ENCODE measurements at places on chromosomes 5 and 9.

DNA sequence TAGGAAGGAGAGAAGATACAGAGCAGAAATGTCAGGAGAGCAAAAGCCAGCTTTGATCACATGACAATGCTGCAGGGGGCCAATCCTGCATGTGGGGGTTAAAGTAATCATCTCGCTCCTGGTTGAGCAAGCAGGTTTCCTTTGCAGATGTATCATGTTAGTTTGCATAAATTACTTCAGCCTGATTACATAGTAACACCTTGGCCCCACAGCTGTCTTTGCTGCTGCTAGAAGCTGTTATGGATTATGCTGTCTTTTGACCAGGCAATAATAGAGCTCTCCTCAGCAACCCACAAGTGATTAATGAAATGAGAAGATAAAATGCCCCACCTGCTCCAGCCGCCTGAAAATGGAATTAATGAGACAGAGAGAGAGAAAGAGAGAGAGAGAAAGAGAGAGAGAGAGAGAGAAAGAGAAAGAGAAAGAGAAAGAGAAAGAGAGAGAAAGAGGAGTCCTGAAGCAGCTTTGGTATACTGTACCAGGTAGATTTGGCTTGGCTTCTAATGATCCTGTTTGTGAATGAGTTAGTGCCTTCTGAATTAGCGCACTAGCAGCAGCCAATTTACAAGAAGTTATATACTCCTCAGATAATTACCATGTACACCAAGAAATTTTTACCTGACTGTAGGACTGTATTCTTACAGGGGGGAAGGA is 174.3 kb upstream of the RORB start:
- no peak for DNase-seq

- no peak for DNase-seq
Measured at GRCh38 chr9:87742813-87743428, 17.0 kb downstream of the CTSL start.

- no peak for DNase-seq
Measured at GRCh38 chr5:32578363-32578762, 7.0 kb upstream of the SUB1 start.

GRCh38 chr5:138351056-138351455 is 1.4 kb upstream of the KDM3B start:
- no peak for DNase-seq

- no peak for DNase-seq
Measured at GRCh38 chr5:82150559-82150958, 127.6 kb downstream of the RPS23 start.

DNA sequence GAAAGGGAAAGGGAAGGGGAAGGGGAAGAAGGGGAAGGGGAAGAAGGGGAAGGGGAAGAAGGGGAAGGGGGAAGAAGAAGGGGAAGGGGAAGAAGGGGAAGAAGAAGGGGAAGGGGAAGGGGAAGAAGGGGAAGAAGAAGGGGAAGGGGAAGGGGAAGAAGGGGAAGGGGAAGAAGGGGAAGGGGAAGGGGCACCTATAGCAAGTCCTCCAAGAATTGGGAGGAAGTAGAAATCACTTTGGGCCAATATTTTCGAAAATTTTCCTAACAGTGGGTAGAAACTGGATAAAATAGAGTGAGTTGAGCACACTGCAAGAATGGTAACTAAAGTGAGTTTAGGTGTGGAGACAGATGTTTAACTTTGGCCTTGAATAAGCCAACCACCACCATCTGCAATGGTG is 915.3 kb downstream of the DNAH5 start:
- no peak for DNase-seq

DNA sequence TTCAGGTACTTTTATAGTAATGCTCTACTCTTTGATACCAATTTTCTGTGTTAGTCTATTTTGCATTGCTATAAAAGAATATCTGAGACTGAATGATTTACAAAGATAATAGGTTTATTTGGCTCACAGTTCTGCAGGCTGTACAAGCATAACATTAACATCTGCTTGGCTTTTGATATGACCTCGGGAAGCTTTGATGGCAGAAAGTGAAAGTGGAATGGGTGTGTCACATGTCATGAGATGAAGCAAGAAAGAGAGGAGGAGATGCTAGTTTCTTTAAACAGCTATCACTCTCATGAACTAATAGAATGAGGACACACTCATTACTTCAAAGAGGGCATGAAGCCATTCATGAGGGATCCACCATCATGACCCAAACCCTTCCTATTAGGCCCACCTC is 270.9 kb upstream of the IL12B start:
- no peak for DNase-seq

- DNase-seq = no peak
Measured at GRCh38 chr5:15807871-15808270, 307.9 kb downstream of the FBXL7 start.

GRCh38 chr9:127897193-127897692 is 2.2 kb downstream of the ST6GALNAC6 start:
- no peak for DNase-seq

DNA sequence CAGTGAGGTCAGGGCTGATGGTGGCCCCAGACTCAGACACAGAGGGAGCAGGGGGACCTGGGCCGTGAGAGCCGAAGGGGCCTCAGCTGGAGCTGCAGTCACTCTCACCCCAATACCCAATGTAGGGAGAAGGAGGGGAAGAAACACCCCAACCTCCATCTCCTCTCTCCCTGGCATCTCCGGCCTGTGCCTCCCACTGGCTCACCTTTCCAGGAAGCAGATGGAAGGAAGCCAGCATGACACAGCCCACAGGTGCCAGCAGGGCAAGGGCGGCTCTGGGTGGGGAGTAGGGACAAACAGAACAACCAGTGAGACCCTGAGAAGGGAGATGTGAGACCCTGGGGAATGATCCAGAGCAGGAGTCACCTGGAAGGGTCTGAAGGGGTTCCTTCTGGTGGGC is 3.0 kb upstream of the CRB2 start:
- no peak for DNase-seq

DNA sequence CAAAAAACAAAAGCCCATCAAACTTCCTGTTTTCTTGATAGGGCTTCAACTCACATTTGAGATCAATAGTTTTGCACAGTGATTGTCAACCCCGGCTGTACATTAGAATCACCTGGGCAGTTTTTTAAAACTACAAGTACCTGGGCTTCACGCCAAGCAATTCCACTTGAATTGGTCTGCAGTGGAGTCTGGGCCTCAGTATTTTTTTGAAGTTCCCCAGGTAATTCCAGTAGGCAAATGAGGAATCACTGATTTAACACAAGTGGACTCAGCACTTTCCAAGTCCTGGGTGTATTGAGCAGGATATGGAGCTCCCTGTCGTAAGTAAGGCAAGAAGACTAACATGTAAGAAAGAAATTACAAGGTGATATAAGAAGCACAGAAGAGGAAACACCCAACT is 14.8 kb upstream of the SMIM15 start:
- DNase-seq = no peak

- DNase-seq = no peak
Measured at GRCh38 chr5:91129748-91130147, 253.4 kb downstream of the ARRDC3 start.

GRCh38 chr5:124580925-124581737 is 165.3 kb downstream of the ZNF608 start:
- DNase-seq = no peak

DNA sequence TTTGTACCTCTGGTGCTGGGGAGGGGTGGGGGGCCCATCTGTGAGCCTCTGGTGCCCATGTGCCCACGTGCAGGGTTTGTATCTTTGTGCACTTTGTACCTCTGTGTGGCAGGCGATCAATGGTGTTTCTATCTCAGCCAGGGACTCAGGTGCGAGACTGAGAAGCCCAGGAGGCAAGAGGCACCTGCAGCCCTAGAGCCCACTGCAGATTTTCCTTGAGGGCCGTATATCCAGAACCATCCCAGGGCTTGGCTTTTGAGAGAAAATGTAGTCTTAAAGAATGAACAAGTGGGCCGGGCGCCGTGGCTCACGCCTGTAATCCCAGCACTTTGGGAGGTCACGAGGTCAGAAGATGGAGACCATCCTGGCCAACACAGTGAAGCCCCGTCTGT is 52.2 kb upstream of the KCNMB1 start:
- DNase-seq = no peak

DNA sequence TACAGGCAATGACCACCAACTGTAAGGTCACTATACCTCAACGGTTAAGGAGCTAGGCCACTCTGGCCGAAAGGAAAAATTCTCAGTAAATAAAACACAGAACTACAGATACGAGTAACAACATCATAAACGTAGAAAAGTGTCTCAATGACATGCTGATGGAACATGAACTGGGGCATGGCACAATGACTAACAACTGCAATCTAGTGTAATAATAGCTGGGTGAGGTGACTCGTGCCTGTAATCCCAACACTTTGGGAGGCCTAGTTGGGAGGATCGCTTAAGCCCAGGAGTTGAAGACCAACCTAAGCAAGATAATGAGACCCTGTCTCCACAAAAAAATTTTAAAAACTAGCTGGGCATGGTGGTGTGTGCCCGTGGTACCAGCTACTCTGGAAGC is 9.8 kb upstream of the RAPGEF6 start:
- no peak for DNase-seq

- DNase-seq = no peak
Measured at GRCh38 chr5:167849874-167850273, 441.6 kb upstream of the WWC1 start.

GRCh38 chr5:150764530-150764929 is 5.7 kb upstream of the DCTN4 start:
- DNase-seq = no peak
